Naive thymus-derived CD8-positive, alpha-beta T cell (primary cell): ENCODE measurements at places on chromosomes 2 and 18.

DNA sequence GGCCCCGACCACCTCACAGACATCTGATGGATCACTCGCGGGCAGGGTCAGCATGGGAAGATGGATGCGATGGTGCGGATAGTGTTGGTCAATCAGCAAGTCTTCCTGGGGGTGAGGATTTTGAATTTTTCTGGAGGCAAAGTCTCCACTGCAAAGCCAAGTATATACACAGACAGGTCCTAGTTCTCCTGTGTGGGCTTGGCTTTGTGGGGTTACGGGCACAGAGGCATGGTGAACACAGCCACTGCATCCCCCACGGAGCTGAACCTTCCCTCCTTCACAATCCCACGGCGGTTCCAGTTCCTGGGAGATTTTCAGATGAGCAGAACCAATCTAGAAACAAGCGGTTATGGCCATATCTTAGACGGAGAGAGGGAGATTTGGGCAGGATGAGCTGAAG, 35.8 kb downstream of the CNGA3 start:
- DNase-seq: no peak

GRCh38 chr2:241795021-241795999, 13.7 kb upstream of the NEU4 start:
- no peak for DNase-seq

GRCh38 chr2:240462707-240463273, 27.3 kb downstream of the GPC1 start:
- DNase-seq: no peak

GRCh38 chr2:155442755-155443372, 744.4 kb downstream of the KCNJ3 start:
- no peak for DNase-seq

GRCh38 chr2:235852526-235852920, 315.7 kb downstream of the GBX2 start:
- no peak for DNase-seq

DNA sequence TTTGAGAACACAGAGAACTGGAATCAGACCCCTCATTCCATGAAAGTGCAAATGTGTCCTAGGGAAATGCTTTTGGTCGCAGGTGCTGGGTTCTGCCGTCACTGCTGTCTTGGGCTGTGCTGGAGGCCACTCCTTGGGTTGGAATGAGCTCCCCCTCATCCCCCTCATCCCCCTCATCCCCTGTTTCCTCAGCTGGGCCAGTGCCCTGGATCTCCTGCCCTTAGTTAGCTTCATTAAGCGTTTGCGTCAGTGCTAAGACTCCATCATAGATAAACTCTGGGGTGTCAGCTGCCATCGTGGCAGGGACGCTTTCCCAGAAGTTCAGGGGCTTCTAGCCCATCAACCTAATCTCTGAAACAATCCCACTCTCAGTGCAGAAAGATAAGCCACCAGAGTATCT, 97.1 kb upstream of the ZNF516 start:
- no peak for DNase-seq

DNA sequence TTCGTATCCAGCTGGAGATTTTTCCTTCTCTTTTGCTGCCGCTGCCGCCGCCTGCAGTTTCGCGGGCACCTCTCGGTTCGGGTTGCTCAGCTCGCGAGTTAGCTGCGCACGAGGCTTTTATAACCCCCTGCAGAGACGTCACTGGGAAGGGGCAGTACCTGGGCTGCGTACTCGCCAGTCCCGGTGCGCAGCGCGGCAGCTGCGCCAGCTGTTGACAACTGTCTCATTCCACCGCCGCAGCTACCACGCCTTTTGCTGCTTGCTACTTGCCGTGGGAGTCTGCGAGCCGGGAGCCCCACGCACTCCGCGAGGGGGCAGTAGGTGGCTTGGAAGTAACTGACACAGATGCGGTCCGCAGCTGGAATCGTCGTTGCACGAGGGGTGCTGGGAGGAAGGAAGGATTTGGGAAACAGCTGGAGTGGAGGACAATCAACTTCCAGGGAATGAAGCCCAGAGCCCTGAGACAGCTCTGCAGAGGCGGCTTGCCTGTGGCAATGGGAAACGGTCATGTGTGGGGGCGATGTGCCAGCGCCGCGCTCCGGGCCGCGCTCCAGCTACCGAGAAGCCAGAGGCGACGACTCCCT, at the start of gene TACR1:
TSS of gene TACR1 (minus strand) at position 93 of the 584 bp plus-strand sequence. CDS start 586 bp downstream, outside the sequence.
- DNase-seq: peak; percentile 19

DNA sequence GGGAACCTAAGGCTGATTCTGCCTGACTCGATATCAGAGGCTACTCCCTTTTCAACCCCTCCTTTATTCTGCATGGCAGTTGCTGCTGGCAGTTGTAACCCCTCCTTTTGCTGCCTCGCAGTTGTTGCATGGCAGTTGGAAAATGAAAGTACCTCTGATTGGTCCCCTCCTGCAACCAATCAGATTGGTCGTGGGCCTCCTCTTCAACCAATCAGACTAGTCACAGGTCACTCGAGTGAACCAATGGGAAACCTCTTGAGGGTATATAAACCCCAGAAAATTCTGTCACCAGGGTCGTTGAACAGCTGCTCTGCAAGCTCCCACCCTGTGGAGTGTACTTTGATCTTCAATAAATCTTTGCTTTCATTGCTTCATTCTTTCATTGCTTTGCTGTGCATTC, 294.3 kb upstream of the SLC8A1 start:
- DNase-seq: no peak

DNA sequence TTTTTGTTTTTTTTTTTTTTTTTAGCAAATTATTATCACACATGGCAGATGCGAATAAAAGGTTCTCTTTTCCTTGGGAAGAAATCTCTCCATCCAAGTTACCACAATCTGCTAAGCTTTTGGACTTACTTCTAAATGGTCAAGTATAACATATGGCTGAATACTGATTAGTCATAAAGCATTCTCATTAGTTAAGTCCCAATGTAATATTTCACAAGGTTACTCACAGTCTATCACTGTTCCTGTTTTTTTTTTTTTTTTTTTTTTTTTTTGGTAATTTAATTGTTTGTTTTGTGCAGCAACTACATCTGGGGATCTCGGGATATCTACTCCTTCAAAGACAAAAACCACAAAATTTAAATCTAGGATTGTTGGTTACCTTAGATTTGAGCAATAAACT, 771.7 kb downstream of the CPS1 start:
- DNase-seq: no peak

GRCh38 chr2:157901325-157901724, 25.2 kb upstream of the ACVR1 start:
- no peak for DNase-seq

DNA sequence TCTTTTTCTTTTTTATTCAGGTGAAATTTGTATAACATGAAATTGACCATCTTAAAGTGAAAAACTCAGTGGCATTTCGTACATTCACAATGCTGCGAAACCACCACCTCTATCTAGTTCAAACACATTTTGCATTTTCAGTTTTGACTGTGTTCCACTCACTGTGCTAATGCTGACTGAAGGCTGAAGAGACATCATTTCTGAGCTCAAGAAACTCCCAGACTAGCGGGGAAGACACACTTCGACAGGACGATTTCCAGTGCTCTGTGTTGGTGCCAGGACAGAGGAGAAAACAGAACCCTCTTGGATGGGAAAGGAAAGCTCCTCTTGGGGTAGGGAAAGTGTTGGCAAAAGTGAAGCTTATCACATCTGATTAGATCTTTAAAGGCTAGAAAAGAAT, 44.2 kb upstream of the CBLN2 start:
- DNase-seq: no peak

- no peak for DNase-seq
Observed at GRCh38 chr2:197372592-197372991, 62.0 kb upstream of the ANKRD44 start.

DNA sequence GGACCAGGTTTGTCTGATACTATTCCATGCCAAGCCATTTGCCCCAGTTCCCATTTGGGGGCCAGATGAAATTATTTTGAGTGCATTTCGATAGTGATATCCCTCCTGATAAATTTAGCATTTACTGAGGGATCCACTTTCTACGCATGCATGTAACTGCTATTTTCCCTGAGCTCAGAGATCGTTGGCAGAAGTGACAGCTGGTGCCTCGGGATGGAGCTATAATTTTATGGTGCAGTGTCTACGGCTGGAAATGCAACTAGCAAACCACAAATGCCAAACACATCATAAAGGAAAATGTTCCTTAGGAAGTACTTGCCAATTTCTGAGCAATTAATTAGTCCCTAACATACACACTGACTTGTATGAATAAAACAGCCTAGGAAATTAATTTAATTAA, 254.8 kb downstream of the SLC8A1 start:
- no peak for DNase-seq

- no peak for DNase-seq
Observed at GRCh38 chr18:63708650-63709049, 5.9 kb downstream of the SERPINB11 start.

- DNase-seq: peak; percentile 58
Observed at GRCh38 chr2:232502511-232502910, 14.9 kb upstream of the ECEL1 start.

- DNase-seq: no peak
Observed at GRCh38 chr2:188383158-188383557, 91.5 kb downstream of the GULP1 start.

DNA sequence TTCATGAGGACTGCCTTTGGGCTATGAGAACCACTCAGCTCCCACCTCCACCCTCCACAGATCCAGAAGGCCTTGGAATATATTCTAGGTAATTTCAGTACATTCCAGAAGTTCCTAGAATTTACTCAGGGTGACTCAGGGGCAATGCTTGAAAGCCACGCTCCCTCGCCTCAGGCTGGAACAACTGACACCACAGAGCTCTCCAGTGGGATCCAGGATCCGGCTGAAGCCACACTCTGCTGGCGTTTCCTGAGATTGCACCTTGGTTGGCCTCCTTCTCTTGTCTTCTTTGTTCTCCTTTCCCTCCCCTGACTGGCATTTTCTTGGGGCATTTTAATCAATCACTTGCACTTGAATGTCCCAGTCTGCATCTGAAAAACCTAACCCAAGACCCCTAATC, 92.6 kb upstream of the KCNE4 start:
- DNase-seq: no peak

DNA sequence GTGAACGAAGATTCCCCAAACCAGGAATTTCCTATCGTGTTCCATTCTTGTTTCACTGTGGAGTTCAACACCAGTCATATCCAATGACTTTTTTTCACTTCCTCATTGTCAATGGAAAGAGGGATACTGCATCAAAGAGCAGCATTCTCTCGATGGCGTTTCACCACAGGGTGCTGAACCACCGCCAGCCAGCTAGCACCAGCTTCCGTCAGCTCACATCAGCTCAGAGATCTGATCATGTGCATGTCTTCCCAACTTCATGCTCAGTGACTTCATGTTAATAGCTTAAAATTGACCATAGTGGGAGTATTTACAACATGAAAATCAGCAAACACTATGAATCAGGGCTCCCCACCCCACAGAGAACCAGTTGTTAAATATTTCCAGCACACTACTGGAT, 359.9 kb downstream of the TNS1 start:
- no peak for DNase-seq

DNA sequence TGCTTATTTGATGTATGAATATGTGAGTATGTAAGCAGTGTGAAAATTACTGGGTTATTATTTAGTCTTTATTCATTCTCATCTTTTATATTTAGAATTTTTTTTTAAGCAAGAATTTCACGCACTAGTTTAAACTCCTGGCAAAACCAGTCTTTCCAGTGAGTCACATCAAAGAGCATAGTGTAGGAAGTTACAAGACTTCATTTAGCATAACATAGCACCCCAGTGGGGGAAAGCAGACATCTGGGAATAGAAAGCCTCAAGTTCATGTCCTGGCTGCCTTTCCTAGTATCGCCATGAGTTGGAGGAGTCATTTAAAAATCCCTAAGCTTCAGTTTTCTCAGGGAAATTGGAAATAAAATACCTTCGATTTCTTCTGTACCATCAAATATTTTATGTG, 408.3 kb downstream of the NUP35 start:
- no peak for DNase-seq

GRCh38 chr2:126885751-126886210, 12.9 kb upstream of the TEX51 start:
- DNase-seq: no peak

- DNase-seq: no peak
Observed at GRCh38 chr2:9602412-9602811, 28.4 kb downstream of the YWHAQ start.

- DNase-seq: no peak
Observed at GRCh38 chr2:69570474-69570873, 73.1 kb downstream of the AAK1 start.

DNA sequence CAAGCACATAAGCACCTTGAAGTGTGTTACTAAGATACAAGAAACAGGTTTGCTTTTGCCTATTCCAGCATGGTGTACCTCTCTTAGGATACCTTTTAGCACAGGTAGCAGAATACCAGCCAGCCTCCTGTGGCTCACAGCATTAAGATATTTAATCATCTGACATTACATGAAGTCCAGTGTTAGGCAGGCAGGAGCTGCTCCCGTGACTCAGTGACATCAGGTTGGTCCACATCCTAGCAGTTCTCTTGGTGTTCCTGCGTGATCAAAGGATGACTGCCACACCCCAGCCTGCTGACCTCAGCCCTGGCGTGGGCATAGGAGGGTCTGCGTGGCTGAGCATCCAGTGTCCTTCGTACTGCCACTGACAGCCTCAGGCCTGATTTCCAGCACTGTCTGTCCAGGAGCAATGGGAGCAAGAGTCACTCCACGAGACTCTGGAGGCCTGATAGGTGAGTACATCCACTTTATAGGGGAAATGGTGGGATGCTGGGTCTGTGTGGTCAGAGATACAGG, 3.6 kb upstream of the DTYMK start:
- DNase-seq: no peak

DNA sequence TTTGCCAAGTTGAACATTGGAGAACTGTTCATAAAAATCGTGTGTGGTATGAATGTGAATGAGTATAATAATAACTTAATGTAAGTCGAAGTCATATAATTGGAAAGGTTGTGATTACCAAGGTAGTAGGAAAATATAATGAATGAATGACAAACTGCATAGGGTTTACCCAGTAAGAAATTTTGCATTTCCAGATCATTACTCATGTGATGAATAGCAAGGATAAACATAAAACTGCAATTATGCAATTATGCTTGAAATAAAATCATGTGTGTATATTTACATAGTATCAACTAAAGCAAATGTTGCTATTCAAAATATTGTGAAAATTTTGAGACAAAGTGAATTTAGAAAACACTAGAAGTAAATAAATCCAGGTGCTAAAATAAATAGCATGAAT, 1108.7 kb upstream of the TMEFF2 start:
- DNase-seq: no peak

GRCh38 chr2:170816504-170817092, at the start of gene GAD1:
GAD1 (plus strand) TSS chr2:170816887; CDS start chr2:170818592, 1,705 bp downstream.
- no peak for DNase-seq

- no peak for DNase-seq
Observed at GRCh38 chr2:225534037-225534436, 134.5 kb downstream of the NYAP2 start.

- DNase-seq: no peak
Observed at GRCh38 chr2:216774180-216774579, 78.8 kb upstream of the IGFBP5 start.

DNA sequence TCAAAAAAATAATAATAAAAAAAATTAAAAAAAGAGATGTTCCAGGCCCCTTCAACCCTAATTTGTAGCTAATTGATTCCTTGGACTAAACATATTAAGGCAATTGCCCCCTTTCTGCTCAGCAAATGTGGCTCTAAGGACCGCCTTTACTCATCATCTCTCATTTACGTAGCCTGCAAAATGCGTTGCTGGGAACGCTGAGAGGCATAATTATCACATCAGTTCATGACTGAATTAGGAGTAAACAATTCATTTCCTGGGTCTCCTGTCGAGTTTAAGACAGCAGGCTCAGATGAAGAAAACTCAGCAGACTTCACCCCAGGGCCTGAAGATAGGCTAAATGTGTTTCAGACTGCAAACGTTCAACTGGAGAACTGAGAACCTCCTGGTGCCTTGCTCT, 413.5 kb downstream of the NBAS start:
- no peak for DNase-seq

- DNase-seq: no peak
Observed at GRCh38 chr2:207008105-207008990, 69.0 kb downstream of the CPO start.
